ENCODE measurements at places on chromosomes 12 and 14. TPM values are rescaled to one million over a fixed set of nuclear protein-coding genes. Genes with fewer than 3 reads are reported as not detected.

DNA sequence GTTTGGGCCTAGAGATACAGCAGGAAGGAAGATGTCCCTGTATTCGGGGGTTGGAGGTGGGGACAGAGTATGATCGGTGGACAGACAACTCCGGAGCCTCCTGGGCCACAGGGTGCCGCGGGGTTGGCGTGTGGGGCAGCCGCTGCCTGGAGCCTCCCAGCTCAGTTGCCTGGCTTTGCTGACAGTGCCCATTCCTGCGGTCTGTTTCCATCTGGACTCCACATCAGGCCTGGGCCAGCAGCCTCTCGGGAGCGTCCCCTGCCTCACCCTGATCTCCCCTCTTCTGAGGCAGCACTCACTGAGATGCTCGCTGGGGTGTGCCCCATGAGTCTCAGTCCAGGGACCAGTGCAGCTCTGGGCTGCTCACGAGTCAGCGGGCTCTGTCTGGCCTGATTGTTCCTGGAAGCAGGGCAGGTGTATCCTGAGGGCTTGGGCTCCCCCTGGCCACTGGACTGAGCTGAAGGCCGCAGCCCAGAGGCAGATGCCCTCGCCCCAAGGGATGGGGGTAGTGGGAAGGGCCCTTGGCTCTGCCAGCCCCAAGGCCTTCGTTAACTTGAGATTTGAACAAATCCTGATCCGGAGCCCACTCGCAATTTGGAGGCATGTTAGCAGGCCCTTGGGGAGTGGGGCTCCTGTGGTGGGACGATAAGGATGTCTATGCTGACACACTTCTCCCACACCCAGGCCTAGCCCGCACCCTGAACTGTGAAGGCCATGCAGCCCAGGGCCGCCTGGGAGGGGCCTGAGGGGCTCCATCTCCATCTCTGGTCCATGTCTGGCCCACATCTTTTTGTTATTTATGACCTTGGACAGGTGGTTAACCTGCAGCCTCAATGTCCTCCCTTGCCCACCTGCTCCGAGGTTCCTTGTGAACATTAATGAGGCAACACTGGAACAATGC, 7.5 kb downstream of the HIP1R start:
- no peak for DNase-seq

GRCh38 chr12:110015132-110015531, 15.9 kb downstream of the ANKRD13A start:
- no peak for DNase-seq

GRCh38 chr12:116361414-116362223, 84.1 kb upstream of the MED13L start:
- DNase-seq = no peak

DNA sequence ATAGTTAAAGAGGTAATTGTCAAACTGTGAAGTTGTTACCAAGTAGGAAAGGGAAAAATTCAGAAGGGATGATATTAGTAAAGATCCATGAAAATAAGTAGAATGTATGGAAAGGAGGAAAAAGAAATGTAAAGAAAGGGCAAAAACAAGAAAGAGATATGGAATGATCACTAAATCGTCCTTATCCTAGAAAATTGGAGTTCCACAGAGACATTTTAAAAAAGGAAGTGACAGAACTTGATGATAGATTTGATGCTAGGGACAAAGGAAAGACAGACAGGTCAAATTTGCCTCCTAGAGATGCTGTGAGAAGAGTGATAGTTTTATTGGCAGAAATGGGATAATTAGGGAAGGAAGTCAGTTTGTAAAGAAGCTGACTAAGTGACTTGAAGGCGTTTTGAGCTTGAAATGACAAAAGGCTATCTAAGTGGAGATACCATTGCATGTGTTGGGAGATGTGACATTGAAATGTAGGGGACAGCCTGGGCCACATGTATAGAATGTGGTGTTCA, 20.6 kb downstream of the TTC8 start:
- no peak for DNase-seq

DNA sequence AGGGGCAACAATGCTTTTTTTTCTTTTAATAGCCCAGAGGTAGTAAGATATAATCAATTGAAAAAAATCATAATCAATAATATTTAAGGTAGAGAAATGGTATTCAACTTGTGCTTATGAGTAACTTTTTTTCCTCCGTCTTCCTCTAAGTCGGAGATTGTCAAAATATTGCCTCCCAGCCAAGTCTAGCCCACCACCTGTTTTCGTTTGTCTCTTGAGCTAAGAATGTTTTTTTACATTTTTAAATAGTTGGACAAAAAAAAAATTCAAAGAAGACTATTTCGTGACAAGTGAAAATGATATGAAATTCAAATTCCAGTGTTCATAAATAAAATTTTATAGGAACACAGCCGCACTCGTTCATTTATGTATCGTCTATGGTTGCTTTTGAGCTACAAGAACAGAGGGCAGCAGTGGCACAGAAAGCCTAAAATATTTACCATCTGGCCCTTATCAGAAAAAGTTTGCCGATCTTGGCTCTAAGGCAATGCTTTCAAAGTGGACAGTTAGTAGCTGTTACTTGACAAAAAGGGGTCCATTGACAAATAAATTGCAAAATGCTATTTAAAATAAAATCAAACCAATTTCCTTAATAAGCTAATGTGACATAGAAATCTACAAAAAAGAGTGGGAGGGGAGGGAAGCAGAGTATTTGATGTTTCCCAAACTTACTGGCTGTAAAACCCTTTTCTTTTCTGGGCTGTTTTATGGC, 40.8 kb upstream of the MAX start:
- DNase-seq = no peak

GRCh38 chr12:3242199-3242863, 165.2 kb downstream of the TSPAN9 start:
- peak; percentile 63 for DNase-seq

- DNase-seq = no peak
Observed at GRCh38 chr12:93757792-93758694, 80.9 kb downstream of the CRADD start.

DNA sequence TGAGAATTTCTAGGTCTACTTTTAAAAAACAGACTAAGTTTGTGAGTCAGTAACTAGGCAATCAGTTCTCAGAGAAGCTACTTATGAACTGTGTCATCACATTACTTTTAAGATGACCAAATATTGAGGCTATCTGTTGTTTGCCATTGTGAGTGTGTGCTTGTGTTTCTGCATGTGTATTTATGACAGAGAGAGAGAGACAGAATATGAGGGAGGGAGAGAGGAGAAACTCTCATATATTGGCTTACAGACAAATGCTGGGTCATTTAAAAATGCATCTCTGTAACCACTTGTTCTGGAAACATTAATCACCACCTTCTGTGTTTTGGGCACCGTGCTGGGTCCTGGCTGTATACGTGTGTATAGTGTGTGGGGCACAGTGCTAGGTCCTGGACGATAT, 161.5 kb upstream of the FRMD6 start:
- DNase-seq = no peak

DNA sequence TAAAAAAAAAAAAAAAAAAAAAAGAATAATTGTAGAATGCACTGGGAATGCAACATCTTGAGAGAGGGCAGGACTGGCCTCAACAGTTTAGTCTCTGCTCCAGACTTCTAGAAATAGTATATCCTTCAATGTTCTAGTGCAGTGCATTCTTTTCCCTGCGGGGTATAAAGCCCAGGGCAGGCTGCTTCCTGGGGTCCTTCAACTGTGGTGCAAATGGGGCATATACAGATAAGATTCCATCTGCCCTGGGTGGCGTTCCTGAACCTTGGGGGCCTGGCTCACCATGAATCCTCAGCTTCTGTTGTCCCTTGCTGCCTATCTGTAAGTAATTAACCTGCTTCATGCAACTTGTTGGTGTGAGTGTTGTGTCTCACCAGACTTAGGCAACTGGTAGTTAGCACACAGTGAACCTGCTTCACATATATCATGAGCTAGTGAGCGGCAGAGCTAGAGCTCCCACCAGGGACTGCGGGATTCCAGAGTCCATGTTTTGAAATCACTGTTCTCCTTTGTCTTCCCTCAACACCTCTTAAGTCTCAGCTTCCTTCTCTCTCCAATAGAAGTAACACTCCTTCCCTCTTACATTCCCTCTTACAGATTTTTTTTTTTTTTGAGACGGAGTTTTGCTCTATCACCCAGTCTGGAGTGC, 177.6 kb downstream of the SUDS3 start:
- DNase-seq = no peak

GSKIP gene
- total RNA-seq = 13.4 TPM

DBX2 gene
- not detected for total RNA-seq

CD27 gene
- total RNA-seq = not detected

P2RX7 gene
- total RNA-seq = 2.2 TPM

Measured in PC-9 (cell line).